Stimulated activated CD8-positive, alpha-beta memory T cell treated with anti-CD3 and anti-CD28 coated beads, Interleukin-2, amount 100 ng/mL, for 48 hours (primary cell): ENCODE measurements at places on chromosomes 5 and 9.

DNA sequence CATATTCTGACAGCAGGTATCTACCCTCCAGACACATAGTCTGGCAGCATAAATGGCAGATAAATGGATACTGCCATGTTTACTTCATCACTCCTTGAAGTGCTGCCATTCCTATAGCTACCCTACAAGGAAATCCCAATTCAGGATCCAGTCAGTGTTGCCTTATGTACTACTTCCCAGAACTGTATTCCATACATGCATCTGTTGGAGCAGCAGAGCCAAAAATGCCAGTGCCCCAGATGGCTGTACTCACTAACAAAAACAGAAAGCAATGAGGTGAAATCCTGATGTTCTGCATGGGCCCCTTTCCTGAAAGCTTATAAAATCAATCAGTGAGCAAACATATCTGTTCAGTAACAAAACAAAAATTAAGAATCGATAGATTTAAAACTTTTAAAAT, 490.0 kb upstream of the COX7C start:
- DNase-seq = no peak

GRCh38 chr5:125411744-125412560, 665.5 kb upstream of the ZNF608 start:
- no peak for DNase-seq

- no peak for DNase-seq
Measured at GRCh38 chr9:92146610-92147009, 31.4 kb upstream of the SPTLC1 start.

DNA sequence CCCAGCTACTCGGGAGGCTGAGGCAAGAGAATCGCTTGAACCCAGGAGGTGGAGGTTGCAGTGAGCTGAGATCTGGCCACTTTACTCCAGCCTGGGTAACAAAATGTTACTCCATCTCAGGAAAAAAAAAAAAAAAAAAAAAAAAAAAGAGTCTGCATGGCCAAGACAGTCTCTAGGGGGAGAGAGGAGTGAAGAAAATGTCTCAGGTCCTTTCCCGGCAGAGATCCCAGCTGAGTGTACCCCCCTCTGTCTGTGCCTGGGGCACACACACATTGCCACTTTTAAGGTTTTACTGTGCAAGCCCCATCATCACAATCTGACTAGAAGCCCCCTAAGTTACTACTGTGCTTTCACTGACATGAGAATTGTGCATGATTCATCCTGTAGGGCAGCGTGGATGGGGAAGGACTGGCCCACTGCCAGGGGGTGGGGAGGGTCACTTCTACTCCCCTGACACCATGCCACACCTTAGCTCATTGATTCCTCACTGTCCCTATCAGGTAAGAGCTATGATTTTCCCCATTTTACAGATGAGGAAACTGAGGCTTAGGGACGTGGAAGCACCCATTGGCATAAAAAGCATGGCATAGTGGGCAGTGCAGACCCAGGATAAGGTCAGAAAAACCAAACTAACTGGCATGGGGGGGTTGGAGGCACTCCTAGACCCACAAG, 102.3 kb upstream of the LARP1 start:
- no peak for DNase-seq

- DNase-seq = no peak
Measured at GRCh38 chr9:76516350-76516749, 57.4 kb downstream of the GCNT1 start.

- no peak for DNase-seq
Measured at GRCh38 chr5:138911441-138911840, 36.3 kb upstream of the LRRTM2 start.

- DNase-seq = peak; percentile 30
Measured at GRCh38 chr9:130172858-130173665, 858 bp downstream of the NCS1 start.

DNA sequence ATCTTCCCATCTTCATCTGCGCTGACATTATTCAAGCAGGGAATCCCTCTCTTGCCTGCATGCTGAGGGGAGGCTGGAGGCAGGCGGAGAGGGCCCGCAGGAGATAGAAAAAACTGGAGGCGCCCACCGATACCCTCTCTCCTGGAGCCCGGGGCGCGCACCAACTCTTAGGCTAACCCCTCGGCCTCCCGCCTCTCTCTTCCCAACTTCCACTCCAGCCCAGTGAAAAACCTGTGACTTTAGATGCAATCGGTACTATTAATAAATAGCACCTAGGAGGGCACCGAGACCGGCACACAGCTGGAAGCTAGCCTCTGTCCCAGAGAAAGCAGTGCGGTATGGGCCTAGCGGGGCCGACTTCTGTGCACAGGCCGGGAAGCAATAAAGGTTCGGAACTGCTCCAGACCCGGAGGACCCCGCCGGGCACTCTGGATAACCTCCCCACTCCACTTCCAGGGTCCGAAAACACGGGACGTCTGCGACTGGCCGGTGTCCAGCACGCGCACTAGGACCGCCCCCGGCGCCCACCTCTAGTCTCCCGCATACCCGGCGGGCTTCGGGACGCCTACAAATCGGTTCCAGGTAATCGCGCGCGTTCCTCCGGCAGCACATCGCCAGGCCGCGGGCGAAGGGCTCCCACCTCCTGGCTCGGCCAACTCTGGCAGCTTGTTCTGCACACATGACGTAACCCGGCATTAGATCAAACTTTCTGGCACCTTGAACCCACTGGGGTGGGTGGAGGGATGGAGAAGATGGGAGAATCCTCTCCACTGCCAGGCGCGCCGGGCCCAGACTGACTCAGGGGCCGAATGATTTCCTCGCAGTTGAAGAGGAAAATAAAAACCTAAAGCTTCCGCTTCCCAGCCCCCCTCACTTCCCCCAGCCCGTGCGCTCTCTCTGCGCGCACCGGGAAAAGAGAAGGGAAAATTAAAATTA, 1.4 kb downstream of the EFNA5 start:
- DNase-seq = no peak

GRCh38 chr9:124260769-124261603, 3.2 kb downstream of the NEK6 start:
- DNase-seq = no peak

DNA sequence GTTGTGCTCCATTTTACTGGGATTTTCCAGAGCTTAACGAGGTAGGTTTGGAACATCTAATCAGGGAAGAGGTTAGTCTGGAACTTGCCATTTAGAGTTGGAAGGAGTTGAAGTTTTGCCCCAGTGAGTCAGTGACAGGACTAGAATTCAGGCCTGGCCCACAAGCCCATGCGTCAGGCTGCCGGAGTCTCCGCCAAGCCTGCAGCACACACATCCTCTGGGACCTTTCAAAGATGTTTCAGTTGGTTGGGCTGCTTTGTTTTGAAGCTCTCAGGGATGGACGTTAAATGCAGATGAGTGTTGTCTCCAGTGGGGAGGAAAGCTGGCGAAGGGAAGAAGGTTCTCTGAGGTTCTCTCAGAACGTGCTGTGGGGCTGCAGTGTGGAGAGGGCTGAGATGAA, 147.0 kb downstream of the PSAT1 start:
- no peak for DNase-seq

- no peak for DNase-seq
Measured at GRCh38 chr9:88874391-88874790, 116.9 kb upstream of the S1PR3 start.
